ENCODE measurements at places on chromosomes 6 and 20.
A peak's percentile ranks its signal among the peaks of the same experiment; 100 is the strongest.

DNA sequence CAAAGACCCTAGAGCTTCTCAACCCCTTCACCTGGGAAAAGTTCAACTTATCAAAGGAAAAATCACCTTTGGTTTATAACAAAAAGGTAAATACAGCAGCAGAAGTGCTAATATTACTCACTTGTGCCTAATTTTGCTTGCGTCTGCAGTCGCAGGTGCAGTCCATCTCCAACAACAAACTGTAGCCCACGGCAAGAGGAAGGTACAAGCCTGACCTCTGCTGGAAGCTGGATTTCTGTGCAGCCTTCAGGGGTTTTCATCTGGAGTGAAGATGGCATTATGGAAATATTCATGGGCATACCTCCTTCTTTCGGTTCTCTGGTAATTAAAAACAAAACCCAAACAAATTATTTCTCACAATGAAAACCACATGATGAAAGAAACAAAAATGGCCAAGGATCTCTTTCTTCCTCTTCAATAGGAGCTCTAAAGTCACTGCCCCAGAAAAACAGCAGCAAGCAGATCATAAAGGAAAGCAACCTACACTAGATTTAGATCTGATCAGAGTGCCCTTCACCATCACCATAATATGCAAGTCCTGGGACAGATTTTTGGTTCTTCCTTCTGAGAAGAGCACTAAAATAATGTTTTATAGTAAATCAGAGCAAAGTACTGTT lies 7.8 kb downstream of the UBE3D start:
- no peak for DNase-seq

GRCh38 chr20:17848249-17849048 lies 120.1 kb downstream of the SNX5 start:
- DNase-seq, result no peak

DNA sequence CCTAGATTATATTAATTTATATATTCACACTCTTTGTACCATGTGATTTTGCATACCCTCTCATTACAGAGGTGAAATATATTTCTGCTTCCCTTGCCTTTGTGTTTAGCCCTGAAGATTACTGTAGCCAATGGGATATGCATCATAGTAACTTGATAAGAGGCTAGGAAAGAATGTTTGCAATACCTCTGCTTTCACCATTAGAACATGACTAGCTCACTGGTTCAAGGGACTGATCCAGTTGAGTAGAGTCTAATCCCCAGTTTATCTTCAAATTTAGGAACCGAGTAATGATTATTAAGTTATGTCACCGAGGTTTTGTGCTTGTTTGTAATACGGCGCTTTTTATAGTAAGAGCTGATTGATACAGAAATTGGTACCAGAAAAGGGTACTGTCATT lies 552.6 kb upstream of the GJE1 start:
- no peak for DNase-seq

GRCh38 chr6:109580519-109580918 lies 97.5 kb upstream of the ZBTB24 start:
- no peak for DNase-seq

DNA sequence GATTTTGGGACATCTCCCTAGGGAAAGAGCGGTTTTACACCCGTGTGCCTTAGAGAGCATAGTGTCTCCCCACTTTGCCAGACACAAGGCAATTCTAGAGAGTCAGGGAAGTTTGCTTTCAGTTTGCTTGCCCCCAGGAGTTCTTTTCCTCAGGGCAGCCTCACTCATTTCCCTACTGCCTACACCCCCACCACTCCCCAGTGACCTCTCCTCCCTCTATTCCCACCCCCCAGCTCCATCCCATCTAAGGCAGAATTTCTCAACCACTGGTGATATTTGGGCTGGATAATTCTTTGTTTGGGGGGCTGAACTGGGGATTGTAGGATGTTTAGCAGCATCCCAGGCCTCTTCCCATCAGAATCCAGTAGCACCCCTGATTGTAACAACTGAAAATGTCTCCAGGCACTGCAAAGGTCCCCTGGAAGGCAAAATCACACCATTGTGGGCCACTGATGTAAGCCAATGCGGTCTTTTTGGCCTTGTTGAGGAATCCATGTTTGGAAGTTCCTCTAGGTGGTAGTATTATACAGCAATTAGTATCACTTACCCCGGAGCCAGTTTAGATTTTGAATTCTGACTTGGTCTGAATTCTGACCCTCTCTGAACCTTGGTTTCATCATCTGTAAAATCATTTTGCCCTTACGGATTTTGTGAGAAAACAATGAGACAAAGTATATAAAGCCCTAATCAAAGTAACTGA lies 1.3 kb downstream of the EPPIN start:
- DNase-seq, result peak; percentile 27

DNA sequence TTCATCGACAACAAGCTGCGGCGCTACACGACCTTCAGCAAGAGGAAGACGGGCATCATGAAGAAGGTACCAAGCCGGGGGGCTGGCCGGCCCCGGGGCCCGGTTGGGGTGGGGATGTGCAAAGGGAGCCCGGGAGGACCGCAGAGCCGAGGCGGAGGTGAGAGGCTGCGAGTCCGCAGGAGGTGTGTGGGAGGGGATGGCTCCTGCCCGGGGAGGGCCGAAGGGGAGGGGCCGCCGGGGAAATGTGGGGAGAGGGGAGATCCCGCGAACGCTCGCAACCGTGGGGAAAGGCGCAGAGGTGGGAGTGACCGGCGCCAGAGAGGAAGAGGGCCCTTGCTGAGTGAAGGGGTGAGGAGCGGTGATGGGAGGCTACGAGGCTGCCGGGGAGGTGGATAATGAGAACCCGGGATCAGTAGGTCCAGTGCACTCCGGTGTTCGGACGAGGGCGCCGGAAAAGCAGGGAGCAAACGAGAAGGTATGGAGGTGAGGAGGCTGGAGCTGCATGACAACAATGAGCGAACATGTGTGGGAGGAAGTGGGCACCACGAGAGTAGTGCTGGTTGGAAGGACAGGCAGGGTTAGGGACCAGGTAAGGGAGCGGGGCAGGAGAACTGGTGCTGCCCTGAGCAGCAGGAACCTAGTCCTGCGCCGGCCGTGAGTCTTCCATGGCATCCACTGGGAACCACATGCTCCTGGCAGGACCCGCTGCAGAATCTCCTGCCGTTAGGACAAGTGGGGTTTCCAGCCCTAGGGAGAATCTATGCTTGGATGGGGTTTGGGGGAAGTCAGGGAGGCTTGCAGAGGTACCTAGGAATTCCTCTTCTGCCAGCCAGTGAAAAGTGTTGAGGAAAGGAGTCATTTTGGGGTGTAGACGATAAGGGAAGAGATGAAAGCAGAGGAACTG lies 1.3 kb downstream of the SRF start:
- DNase-seq, result no peak

DNA sequence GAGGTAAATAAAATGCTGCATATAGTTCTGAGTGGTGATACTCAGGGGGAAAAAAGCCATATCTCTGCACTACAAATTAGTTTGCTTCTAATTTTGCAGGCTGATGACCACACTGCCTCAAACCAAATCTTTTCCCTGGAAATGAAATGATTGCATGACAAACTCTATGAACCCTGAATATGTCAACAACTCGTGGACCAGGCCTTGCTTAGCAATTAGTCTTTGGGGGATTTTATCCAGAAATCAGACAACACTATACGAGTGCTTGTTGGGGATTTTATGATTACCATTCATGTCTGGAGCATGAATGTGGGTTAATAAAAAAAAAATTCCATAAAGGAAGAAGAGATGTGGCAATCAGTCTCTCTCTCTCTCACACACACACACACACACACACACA lies 42.0 kb downstream of the SOBP start:
- no peak for DNase-seq

GRCh38 chr6:116556814-116557415 lies 3.4 kb downstream of the CALHM4 start:
- no peak for DNase-seq

GRCh38 chr6:10401632-10402223 lies 13.1 kb downstream of the TFAP2A start:
- DNase-seq, result no peak

DNA sequence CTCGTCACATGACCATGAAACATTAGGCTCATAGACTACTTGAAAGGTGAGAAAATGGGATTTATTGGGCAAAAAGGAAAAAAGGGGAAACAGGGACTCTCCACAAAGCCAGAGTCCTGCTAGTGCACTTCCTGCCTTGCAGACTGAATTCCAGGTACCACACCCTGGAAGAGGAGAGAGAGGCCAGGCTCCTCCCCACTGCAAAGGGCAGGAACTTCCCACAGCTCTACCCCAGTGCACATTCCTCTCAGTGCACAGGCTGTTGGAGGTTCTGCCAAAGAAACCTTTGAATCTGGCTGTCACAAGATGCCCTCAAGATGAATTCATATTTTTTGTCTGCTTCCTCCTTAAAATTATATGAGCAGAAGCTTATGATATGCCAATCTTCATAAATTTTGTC lies 920.4 kb upstream of the GJE1 start:
- DNase-seq, result no peak

DNA sequence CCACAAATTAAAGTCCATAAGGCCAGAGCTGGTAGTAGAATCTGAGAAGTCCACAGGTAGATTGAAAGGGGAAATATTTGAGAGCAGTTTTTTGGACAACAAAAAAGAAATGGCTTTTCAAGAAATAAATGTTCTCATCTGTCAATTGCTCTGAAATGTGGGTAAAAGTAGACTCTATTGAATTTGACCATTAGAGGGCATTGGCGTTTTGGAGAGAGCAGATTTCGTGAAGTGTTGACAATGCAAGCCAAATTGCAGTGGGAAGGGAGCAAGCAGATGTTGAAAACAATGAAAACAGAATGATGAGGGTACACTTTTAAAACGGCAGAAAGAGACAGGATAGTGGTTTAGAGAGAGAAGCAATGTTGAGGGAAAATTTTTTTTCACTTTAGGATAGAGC lies 149.1 kb upstream of the FAM83B start:
- no peak for DNase-seq

DNA sequence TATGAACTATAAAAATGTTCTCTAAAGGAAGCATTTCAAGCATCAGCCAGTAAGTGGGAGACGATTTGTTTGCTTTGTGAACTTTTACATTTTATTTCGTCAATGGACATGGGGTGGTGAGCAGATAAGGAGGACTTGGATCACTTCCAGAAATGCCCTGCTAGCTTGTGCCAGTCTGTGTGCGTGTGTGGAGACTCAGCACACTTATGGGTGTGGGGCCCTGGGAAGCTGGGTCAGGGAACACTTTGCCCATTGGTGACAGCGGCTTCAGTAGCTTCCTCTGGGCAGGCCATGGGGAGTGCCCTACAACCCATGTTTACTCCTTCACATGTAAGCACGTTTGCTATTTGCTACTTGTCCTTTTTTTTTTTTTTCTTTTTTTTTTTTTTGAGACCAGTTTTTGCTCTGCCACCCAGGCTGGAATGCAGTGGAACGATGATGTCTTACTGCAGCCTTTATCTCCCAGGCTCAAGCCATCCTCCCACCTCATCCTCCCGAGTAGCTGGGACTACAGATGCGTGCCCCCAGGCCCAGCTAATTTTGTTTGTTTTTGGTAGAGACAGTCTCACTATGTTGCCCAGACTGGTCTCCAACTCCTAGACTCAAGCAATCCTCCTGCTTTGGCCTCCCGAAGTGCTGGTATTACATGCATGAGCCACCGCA lies 24.2 kb downstream of the PRDM1 start:
- DNase-seq, result no peak

- no peak for DNase-seq
Measured at GRCh38 chr6:92623431-92623830, 795.9 kb downstream of the EPHA7 start.

- no peak for DNase-seq
Measured at GRCh38 chr6:55812509-55812908, 62.9 kb downstream of the BMP5 start.

DNA sequence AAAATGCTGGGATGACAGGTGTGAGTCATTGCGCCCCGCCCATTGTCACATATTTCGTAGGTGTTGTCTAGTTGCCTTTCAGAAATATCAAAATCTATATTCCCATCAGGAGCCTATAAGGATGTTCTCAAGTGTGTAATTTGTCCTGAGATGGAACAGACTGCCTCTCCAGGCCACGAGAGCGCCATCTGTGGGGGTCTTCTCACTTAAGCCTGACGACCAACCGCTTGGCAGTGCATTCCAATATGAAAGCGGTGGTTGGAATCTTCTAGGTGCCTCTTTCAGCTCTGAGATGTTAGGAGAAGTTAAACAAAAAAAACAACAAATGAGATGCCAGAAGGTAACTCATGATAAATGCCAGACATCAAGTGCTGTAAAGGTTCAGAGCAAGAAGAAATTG lies 488.5 kb downstream of the QKI start:
- DNase-seq, result no peak

GRCh38 chr20:20184149-20184548 lies 131.8 kb downstream of the CFAP61 start:
- no peak for DNase-seq

- DNase-seq, result no peak
Measured at GRCh38 chr6:143363299-143363698, 87.2 kb downstream of the ADAT2 start.

GRCh38 chr20:39850821-39851330 lies 838.2 kb downstream of the MAFB start:
- DNase-seq, result no peak

DNA sequence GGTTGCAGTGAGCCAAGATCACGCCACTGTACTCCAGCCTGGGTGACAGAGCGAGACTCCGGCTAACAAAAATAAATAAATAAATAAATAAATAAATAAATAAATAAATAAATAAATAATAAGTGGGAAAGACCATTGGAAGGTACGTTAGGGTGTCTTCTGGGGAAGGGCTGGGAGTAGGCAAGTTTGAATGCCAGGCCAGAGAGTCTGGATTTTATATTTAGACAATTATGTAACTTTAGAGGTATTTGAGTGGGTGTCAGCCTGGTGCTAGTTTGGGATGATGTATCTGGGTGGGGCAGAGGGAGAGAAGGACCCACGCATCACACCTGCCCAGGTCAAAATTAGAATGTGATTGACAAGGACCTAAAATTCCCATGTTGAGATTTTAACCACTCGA lies 108.5 kb upstream of the PRND start:
- DNase-seq, result no peak

DNA sequence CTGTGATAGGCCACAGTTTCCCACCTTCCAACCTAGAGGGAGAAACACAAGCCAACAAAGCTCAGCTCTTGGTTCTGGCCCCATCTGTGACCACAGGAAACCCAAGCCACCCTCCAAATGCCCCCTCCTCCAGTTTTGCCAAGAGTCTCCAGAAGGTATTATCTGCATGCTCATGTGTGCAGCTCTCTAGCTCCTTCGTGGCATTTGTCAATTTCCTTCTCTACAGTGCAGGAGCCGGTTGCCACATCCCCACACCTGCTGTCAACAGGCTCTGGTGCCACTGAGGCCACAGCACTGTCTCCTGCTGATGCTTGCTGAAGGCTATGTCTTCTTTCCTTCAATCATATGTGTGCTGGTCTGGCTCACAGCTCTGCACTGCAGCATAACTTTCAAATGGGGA lies 177.2 kb downstream of the CLIC5 start:
- DNase-seq, result no peak

- no peak for DNase-seq
Measured at GRCh38 chr6:128162423-128162822, 261.6 kb upstream of the THEMIS start.

DNA sequence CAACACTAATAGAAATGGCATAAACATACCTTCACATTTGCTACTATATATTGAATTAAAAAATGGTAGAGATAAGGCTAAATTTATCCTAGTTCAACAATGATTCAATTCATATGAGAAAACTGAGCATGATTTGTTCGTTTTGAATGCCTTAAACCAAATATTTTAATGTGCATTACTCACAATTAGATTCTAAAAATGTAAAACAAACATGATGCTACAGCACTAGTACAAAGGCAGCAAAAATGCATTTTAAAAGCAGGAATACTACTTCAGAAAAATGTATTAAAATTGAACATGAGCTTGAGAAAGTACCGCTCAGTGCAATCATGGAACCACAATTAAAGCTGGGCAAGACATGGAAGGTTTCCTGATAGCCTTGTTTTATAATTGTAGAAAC lies 195.3 kb downstream of the KCNQ5 start:
- no peak for DNase-seq
